CMK (cell line): ENCODE measurements at places on chromosomes 11 and 22.

DNA sequence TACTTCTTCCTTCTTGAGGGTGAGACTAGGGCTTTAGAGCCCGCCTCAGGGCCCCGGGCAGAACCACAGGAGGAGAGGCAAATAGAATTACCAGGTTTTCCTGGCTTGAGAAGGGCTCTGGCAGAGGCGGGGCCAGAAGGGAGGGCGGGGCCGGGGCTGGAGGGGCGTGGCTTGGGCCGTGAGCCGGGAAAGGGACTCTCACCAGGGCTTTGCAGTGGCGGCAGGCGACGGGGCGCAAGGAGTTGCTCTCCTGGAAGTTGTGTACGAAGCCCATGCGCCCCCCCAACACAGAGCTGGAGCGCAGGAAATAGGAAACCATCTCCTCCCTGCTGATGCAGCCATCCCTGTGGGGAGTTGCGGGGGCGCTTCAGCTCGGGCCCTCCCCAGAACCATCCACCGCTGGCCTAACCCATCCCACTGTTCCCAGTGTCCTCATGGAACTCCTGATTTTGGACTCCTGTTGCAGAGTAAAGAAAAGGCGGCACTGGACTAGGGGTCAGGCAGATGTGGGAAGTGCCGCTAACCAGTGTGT, 6.9 kb upstream of the NRXN2 start:
- no peak for DNase-seq

GRCh38 chr11:27205250-27205649, 157.8 kb downstream of the CCDC34 start:
- no peak for DNase-seq

DNA sequence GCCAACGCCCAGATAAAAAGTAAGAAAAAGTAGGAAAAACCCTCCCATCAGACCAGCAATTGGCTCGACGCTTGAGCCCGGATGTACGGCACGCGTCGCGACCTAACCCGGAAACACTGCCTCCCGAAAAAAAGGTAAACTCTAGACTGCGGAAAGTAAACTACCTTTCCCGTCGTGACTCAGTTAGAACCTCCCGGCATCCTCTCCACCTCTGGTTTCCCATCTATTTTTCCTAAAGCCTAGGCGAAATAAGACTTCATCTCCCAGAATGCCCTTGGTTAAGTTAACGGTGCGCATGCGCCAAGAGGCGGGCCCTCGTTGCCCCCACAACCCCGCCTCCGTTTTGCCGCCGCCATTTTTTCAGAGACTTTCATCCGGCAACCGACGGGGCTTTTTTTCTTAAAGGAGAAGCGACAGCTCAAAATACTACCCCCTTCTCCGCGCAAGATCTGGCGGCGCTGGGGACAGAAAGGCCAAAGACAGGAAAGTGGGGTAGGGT, 678 bp upstream of the ZFP91 start:
- peak; percentile 80 for DNase-seq

GRCh38 chr11:45896422-45896984, 10.6 kb downstream of the FREY1 start:
- no peak for DNase-seq

DNA sequence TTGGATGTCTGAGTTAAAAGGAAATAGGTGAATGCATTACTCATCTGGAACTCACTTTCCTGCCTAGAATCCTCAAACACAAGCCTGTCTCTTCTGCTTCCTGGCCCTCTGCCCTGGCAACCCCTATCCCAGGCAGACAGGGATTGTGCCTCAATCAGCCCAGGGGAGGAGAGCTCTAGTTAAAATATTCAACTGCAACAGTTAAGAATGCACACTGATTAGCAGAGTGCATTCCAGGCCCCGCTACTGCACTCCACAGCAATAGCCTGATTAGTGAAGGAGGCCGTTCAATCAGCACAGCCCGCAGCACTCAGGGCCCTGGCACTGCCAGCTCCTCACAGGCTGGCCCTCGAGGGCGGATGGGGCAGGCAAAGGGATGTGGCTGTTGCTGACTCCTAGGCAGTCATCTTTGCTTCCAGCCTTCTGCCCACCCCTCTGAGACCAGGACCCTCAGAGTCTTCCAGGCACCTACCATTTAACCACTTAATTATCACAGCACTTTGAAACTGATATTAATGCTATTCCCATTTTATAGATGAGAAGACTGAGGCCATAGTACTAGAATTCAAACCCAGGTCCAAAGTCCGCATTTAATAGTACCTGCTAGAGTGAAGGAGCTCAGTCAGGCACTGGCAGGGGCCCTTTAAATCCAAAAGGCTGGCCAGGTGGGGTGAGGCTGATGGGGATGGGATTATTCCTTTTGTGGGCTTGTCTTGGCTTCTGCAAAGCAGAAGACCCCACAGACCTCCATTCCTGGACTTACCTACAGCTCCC, 435.3 kb downstream of the SOX6 start:
- no peak for DNase-seq

DNA sequence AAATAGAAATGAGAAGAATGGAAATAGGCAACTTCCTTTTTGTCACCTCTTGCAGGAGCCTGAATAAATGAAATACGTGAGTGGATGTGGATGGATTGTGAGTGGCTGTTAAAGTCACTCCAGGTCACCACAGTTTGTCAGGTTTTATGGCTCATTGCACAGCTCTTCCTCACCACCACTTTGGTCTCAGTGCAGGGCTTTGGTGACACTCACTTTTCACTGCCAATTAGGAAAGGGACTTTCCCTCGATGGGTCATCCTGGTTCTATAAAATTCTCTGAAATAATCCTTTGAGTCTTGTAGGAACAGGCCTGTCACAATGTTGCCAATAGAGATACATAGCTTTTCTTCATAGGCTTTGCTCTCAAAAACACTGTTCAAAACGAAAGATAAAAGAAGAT, 172.4 kb upstream of the C11orf87 start:
- DNase-seq: no peak

GRCh38 chr11:64086258-64087123, 50.8 kb downstream of the FLRT1 start:
- DNase-seq: no peak

DNA sequence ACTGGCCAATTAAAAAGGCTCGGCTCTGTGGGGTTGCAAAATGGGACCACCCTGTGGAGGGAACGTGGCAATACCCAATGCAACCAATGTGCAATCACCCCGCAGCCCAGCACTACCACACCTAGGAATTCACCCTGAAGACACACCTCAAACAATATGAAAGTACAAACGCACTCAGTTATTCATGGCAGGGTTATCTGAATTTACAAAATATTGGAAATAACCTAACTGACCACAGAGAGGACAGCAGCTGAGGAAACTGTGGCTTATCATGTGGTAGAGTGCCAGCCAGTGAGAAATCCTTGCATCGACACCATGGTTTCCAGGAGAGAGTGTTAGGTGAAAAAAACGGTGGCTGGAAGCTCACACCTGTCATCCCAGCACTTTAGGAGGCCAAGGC, 18.7 kb downstream of the ALG12 start:
- no peak for DNase-seq

- no peak for DNase-seq
These were observed 158.7 kb upstream of the ARHGAP20 start for GRCh38 chr11:110870816-110871522.

GRCh38 chr11:33227578-33228261, 29.5 kb upstream of the HIPK3 start:
- DNase-seq: no peak

- no peak for DNase-seq
These were observed 14.3 kb upstream of the ADA2 start for GRCh38 chr22:17233348-17234043.

DNA sequence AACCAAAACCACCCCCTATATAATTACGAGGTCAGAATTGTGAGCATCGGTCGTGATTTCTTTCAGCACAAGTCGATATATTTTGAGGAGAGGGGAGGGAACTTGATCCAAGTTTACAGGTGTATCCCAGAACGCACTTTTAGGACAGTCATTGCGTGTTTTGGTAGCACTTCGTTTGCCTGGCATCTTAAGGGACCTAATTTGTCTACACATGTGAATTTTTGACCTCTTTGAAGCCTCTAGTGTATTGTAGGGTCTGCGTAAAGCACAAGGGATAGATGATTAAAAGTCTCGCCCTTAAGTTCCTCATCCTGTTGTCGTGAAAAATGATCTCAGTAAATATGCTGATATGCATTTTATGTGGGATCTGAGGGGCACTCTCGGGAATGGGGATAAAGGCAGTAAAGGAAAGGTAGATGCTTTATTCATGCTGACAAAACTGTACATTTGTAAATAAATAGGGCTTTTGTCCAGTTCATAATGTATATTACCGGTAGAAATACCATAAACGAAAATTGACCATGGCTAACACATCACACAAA, 632 bp upstream of the CCDC34 start:
- no peak for DNase-seq

GRCh38 chr11:36695571-36695970, 97.5 kb upstream of the RAG2 start:
- DNase-seq: no peak

DNA sequence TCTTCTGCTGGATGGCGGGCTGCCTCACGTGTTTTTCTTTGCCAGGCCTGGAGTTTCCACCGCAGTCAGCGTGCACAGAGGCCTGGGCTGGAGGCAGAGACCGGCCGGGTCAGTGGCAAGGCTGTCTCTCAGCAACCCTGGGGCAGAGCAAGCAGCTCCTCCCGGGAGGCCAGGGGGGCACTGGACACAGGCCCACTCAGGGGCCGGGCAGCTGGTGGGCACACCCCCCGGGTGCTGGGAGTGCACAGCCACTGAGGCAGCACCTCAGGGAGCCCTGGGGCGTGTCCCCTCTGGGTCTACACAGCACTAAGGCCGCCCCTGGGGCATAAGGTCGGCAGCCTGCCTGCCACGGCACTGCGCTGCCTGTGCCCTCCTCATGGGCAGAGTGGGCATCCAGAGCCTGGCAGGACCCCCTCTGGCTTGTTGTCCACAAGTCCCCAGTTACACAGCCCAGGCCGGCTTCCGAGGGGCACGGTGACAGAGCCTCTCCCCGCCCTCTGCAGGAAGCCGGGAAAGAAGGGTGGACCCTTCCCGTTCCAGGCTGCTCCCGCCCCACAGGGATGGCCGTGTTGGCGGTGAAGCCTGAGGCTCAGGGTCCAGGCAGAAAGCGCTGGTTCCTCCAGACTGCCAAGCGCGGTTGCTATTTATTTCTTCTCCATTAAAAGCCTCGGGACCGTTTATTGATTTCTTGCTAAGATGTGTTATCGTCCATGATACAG, 18.5 kb upstream of the TH start:
- no peak for DNase-seq

GRCh38 chr22:33908171-33909074, 11.9 kb downstream of the LARGE1 start:
- DNase-seq: no peak

DNA sequence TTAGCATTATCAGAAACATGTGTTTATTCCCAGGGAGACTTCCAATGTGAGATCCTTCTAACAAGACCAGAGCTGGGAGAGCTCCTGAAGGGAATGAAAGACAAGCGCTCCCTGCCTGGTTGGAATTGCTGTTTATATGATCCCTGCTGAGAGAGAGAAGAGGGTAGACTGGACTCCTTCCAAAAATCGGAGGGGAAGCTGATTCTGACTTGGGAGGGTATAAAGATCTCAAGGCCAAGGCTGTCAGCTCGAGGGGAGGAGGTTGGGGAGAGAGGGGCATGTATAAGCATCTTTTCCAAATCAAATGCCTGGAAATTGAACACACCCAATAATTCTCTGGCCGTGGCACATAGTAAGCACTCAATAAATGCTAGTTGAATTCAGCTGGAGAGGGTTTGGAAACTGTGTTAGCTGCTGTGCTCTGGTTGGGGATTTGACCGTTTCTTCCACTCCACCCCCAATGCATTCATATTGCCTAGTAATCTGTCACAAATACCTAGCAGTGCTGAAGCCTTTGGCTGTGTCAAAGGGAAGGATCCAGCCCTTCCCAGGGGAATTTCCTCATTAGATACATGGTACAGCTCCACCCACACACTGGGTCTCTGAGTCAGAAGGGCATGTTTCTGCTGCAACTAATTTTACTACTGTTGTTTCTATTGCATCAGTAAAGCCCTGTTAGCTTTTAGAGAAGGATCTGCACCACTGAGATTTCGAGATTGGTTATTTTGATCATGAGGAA, 61.5 kb downstream of the CACNG2 start:
- DNase-seq: no peak

GRCh38 chr11:59271247-59271755, 58.6 kb upstream of the MPEG1 start:
- DNase-seq: no peak

- DNase-seq: no peak
These were observed 124.4 kb downstream of the ETS1 start for GRCh38 chr11:128462922-128463321.

DNA sequence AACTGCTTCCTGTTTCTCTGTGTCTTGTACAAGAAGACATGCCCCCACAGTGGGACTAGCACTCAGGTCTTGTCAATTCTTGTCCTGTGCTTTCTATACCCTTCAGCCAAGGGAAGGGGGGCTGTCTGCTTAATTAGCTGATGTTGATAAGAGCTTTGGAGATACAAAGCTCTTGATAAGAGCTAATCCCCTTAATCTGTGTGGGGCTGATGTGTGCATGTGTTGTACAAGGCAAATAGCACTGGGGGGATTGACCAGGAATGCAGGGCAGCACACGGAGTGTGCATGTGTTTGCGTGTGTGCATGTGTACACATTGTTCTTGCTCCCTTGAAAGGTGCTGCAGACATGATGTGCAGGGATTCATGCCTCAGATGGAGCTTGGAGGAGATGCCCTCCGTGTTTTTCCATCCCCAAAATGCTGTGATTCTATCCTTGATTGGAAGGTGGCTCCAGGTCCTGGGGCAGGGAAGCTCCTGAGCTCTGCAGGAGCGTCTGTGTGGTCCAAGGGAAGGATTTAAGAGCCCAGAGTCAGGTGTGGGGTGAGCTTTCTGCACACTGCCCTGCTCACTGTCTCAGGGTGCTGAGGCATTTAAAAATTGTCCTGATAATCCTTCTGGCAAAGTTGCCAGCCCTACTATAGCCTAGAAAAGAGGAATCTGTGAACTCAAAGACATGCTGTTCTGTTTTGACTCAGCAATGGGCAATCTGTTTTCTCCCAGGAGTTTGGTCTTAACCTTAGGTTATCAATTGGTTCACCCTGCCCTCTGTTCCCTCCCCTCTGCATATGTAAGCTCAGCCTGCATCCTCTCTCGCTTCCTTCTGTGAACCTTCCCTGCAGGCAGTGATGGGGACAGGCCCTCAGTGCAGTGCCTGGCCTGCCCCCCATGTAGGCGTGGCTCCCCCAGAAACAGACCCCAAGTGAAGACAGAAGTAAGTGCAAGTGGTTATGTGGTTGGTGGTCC, 102.0 kb downstream of the GRIK4 start:
- no peak for DNase-seq

DNA sequence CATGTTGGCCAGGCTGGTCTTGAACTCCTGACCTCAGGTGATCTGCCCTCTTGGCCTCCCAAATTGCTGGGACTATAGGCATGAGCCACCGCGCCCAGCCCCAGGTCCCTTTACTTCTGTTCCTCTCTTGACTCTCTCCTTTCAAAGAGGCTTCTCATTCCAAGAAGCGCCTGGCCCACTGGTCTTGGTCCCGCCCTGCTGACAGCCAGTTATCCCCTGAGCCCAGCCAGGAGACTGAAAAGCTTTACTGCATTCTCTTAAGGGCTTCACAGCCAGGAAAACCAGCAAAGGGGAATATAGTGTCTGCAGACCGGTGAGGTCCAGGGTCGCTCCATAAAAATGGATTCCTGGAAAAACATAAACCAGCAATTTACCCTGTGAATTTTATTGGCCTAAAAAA, 68.3 kb downstream of the NFAM1 start:
- DNase-seq: no peak

- no peak for DNase-seq
These were observed 421 bp downstream of the SLC15A3 start for GRCh38 chr11:60951606-60951903.

GRCh38 chr11:21072558-21072957, 403.2 kb downstream of the NELL1 start:
- no peak for DNase-seq

GRCh38 chr11:45872651-45873356, 12.6 kb upstream of the MAPK8IP1 start:
- DNase-seq: peak; percentile 9
